Hepatocyte (in vitro differentiated cells): ENCODE measurements at places on chromosomes 16 and 17.

GRCh38 chr17:63809970-63810369 lies 17.3 kb upstream of the PSMC5 start:
- DNase-seq, result no peak

DNA sequence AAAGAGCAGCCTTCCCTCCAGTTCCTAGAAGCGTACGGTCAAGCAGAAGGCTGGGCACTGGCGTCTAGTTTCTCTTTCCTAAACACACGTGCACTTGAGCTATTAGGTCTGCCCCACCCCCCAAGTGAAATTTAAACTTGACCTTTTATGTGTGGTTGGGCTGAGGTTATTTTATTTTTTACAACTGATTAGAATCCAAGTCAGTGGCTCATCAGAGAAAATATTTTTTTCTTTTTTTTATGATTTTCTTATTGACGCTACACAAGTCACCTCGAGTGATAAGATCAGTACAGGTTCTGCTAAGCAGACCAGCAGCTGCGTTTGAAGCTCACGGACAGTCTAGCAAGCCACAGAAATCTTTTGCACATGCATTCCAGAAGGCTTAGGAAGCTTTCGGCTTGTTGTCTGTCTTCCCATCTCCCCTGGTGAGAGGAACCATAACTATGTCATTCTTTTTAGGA lies 95.1 kb downstream of the ZFHX3 start:
- DNase-seq, result no peak

- DNase-seq, result no peak
These were observed at the start of gene USP22 for GRCh38 chr17:21042458-21043295. TSS of gene USP22 (minus strand) at chr17:21043011. CDS start at chr17:21042835, 176 bp downstream.

GRCh38 chr17:16877099-16877498 lies 94.8 kb downstream of the TNFRSF13B start:
- no peak for DNase-seq

DNA sequence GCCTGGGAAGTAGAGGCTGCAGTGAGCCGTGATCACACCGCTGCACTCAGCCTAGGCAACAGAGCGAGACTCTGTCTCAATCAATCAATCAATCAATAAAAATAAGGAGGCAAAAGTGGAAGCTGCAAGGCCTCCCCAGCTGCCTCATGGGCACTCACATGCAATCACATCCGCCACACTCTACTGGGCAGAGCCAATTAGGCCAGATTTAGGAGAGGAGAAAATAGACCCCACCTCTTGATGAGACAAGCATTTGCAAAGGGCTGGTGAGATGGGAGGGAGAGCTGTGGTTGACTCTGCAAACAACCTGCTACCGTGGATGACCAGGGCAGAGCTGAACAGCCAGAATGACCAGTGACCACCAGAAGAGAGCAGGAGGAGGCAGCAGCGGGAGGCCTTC lies 14.7 kb upstream of the GSG1L start:
- DNase-seq, result no peak

- DNase-seq, result no peak
These were observed 44.6 kb downstream of the MRM3 start for GRCh38 chr17:826778-827177.

GRCh38 chr17:45857977-45858708 lies 13.5 kb downstream of the SPPL2C start:
- peak; percentile 83 for DNase-seq

DNA sequence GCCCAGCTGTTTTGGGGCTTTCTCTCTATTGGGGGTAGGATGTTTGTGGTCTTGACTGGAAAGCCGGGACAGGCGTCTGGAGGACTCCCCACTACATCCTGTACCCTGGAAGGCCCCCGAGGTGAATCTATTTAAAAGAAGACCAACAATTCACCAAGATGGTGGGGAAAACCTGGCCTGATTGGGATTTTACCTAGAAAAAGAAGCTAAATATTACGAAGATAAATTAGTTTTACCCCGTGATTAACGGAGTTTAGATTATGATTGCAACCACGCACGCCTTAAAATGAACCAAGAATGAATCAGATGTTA lies 779 bp upstream of the CCDC102A start:
- no peak for DNase-seq

DNA sequence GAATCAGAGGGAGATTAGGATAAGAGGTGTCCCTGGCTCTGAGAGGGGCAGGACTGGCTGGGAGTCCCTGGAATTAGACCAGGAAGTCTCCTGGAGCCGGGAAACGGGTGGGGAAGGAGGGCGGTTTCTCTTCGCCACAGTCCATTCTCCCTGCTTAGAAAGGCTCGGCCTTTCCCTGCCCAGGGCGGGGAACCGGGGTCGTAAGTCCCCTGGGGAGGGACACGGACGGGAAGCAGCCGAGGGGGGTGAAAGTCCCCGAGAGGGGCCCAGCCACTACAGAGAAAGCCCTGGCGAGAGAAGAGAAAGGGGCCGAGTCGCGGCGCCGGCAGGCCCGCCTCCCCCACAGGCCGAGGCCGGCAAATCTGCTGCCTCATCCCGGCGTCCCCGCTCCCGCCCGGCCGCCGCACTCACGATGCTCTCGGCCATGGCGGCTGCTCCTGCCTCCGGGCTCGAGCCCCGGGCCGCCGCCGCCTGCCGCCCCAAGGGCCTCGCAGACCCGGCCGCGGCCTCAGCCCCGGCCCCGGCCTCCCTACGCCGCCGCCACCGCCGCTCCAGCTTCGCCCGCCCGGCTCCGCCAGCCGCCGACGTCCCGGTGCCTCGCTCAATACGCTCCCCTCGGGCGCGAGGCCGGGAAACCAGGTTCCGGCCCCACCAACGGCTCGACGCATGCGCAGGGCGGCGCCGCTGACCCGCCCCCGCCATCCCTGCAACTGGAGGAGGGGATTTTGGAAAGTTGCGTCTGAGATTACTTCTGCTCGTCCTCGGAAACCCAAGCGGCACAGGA lies at the start of the genes NPLOC4 and TSPAN10:
NPLOC4 (minus strand) TSS at position 608 of the 784 bp plus-strand sequence; CDS start at position 426, 182 bp downstream.
TSPAN10 (plus strand) TSS at position 692 of the 784 bp plus-strand sequence. CDS start 5,217 bp downstream, outside the sequence.
- peak; percentile 95 for DNase-seq

DNA sequence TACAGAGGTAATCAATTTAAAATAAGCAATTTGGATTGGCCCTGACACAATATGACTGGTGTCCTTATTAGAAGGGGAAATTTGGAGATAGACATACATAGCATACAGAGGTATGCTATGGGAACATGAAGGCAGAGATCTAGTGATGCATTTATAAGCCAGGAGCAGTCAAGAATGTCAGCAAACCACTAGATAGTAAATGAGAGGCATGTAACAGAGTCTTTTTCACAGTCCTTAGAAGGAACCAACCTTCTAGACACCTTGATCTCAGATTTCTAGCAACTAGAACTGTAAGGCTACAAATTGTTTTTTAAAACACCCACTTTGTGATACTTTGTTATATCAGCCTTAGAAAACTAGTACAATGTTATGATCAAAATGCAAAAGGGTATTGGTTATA lies 54.3 kb upstream of the CA10 start:
- no peak for DNase-seq

DNA sequence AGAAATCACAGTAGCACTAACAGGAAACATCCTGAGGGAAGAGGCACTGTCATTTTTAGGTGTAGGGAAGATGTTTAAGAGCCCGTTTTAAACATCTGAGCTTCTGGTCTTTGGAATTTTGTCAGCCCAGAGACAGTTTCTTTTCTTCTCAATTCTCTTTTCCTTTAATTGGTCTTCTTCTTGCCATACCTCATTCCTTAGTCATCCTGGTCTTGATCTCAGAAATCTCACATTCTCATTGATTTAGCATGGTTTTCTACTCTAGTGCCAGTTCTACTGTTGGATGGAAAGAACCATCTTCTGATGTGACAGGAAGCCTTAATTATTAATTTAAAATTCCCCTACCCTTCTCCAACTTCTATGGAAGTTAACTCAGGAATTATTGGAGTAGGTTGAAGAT lies 25.4 kb downstream of the BMERB1 start:
- DNase-seq, result no peak

DNA sequence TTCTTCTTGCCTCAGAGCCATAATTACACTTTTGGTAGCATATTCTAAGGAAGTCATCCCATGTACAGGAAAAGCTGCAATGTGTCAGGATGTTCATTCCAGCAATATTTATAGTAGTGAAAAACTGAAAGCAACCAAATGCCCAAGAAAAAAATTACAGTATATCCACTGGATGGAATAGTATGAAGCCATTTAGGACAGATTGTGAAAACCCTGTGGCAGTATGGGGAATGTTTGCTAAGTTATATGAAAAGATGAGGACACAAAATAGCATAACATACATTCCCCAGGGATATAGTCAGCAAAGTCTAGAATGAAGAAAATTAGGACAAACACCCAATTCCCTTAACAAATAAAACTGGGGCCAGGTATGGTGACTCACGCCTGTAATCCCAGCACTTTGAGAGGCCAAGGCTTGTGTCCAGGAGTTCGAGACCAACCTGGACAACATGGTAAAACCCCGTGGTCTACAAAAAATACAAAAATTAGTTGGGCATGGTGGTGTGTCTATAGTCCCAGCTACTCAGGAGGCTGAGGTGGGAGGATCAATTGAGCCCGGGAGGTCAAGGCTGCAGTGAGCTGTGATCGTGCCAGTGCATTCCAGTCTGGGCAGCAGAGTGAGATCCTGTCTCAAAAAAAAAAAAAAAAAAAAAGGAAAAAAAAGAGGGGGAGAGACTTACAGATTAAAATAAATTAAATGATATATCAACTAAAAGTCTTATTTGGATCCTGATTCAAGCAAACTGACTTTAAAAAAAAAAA lies 2.3 kb downstream of the LRRC3C start:
- DNase-seq, result no peak
